ENCODE measurements at places on chromosomes 3 and 15. TPM values are rescaled to one million over a fixed set of nuclear protein-coding genes. Genes with fewer than 3 reads are reported as not detected.

The ADGRG7 gene
- total RNA-seq = not detected

The ITPKA gene
- 0.44 TPM for total RNA-seq

The MAGEL2 gene
- total RNA-seq = not detected

The RARB gene
- 35.0 TPM for total RNA-seq

The FAM107A gene
- total RNA-seq = 83.0 TPM

The ACP3 gene
- not detected for total RNA-seq

The SGO1 gene
- 11.8 TPM for total RNA-seq

The TLR9 gene
- total RNA-seq = not detected

The TIMP4 gene
- 0.98 TPM for total RNA-seq

The CCDC54 gene
- total RNA-seq = not detected

The SMC4 gene
- total RNA-seq = 92.3 TPM

The DPPA2 gene
- total RNA-seq = not detected

The PRSS50 gene
- total RNA-seq = not detected

The TRIM42 gene
- not detected for total RNA-seq

The ARGFX gene
- total RNA-seq = not detected

The TJP1 gene
- 68.9 TPM for total RNA-seq

The CYP1A2 gene
- not detected for total RNA-seq

The AGBL1 gene
- not detected for total RNA-seq

The PRICKLE2 gene
- 0.84 TPM for total RNA-seq

The AMIGO3 gene
- total RNA-seq = not detected

The ATP8B4 gene
- under 0.01 TPM for total RNA-seq

The IRAK2 gene
- total RNA-seq = 21.6 TPM

The CSTA gene
- total RNA-seq = not detected

The PARP15 gene
- 0.94 TPM for total RNA-seq

The FMN1 gene
- total RNA-seq = under 0.01 TPM

The RTP1 gene
- not detected for total RNA-seq

The CPNE4 gene
- total RNA-seq = not detected

The FRMD4B gene
- 36.4 TPM for total RNA-seq

The SPPL2A gene
- 166 TPM for total RNA-seq

The LSM3 gene
- total RNA-seq = 23.5 TPM

The USP13 gene
- total RNA-seq = 15.2 TPM

The GRAMD2A gene
- 0.20 TPM for total RNA-seq

The CEMIP gene
- 0.10 TPM for total RNA-seq

The CCR3 gene
- not detected for total RNA-seq

The MKRN2OS gene
- not detected for total RNA-seq

The BFSP2 gene
- total RNA-seq = not detected

The MST1 gene
- 1.1 TPM for total RNA-seq

The DLG1 gene
- 49.0 TPM for total RNA-seq

The CPLX3 gene
- not detected for total RNA-seq

The CACNA2D2 gene
- total RNA-seq = not detected

The P4HTM gene
- 16.0 TPM for total RNA-seq

The UROC1 gene
- total RNA-seq = not detected

The SERINC4 gene
- total RNA-seq = 0.05 TPM

The NLGN1 gene
- total RNA-seq = 8.9 TPM

The CHRFAM7A gene
- total RNA-seq = not detected

The ZNF80 gene
- not detected for total RNA-seq

The GP9 gene
- 0.53 TPM for total RNA-seq
